GM10248 (cell line): ENCODE measurements at places on chromosomes 1 and 21.
A peak's percentile ranks its signal among the peaks of the same experiment; 100 is the strongest.

DNA sequence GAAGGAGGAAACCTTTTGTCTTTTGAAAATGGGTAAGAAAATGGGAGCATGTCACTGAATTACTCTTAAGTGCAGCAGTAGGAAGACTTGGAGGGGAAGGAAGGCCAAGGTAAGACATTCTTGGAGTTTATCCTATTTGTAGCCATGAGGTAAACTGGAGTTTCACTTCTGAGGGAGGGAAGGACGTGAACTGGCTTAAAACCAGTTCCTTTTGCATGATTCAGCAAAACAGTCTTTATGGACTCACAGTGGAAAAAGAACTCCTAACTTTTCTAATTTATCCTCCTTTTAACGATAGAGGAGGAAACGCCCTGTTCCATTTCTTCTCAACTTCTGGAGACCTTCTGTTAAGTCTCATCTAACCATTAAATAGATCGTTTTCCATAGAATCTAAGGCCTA is 2.5 kb downstream of the PRDX6 start:
- no peak for DNase-seq

DNA sequence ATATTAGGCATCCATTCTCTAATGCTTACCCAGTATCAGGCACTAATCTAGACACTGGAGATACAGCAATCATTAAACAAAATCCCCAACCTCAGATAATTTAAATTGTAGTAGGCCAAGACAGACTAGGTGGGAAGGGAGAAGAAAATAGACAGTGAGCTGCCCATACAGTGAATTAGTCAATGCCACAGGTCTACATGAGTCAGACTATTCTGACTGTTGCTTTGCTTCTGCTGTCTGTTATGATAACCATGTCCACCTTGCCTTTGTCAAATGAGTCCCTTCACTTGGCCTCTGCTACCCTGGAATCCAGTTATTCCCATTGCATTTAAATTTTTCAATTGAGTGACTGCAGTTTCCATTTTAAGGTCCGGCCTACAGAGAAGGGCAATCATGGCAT is 59.5 kb downstream of the PIK3R3 start:
- no peak for DNase-seq

GRCh38 chr1:6512908-6513280 is 21.4 kb upstream of the PLEKHG5 start:
- DNase-seq = no peak

DNA sequence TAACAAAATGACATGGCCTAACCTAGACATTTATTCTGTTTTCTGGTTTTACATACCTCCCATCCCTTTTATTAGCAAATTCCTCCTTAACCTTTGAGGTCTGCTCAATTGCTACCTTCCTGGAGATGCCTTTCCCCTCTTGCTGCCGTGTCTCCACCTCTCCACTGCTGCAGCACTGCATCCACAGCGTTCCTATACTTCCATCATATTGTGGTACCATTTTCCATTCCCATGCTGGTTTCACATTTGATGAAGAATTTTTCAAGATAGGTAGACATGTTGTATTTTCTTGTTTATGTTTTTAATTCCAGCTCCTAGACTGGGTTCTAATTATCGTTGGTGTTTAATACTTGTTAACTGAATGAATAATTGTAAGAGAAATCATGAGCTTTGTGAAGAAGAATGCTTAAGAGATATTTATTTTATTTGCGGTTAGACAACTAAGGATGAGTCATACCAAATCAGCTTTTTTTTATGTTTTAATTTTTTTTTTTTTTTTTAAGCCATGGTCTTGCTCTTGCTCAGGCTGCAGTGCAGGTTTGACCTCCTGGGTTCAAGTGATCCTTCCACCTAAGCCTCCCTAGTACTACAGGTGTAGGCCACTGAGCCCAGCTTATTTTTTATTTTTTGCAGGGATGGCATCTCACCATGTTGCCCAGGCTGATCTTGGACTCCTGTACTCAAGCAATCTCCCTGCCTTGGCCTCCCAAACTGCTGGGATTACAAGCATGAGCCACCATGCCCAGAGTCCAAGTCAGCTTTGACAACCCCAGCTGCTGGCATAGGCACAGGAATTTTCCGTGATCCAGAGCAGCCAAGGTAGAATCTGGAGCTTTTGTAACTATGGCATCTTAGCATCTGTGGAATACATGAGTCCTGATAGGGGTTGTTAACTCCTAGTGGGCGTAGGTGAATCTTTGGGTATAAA is 44.0 kb downstream of the ATP6V1G3 start:
- DNase-seq = no peak

DNA sequence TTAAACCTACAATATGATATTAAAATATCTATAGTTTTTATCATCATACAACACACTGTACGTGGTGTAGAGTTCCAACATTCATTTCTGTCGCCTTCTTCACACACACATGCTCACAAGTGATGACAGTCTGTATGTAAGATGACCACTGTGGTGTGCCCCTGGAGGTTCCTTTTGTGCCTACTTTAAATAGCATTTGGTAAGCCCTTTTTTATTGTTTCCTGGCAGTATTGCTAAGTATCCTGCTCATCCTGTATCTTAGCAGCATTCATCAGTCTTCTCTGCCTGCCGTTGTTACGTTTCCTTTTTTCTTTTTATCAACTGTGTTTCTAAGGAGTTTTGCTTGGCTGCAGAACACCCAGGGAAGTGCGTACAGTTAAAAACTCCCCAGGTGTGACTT is 231.4 kb downstream of the CHRM3 start:
- DNase-seq = no peak

DNA sequence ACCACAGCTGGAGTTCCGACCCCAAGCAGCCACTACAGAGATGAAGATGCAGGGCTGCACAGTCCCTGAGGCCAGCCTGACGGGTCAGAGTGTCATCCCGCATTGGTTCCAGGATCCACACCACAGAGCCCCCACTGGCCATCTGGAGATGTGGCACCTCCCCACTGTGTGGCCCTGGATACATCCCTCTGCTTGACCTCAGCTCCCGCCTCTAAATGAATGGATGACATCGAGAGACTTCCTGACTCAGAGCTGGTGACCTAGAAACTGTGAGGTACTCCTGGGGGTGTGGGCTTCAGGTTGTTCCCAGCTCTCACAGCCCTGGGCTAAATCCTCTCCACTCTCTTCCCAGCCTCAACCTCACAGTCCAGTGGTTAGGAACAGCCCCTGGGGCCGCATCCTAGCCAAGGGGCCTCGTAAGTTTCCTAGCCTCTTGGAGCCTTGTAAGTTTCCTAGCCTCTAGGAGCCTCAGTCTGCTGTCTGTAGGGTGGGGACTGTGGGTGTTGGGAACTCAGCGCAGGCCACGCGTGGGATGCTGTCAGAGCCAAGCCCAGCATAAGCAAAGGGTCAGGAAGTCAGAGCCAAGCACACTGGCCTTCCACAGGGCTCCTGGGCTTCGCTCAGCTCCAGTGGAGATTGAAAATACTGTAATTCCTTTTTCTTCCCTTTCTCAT is 87.5 kb upstream of the RUNX3 start:
- DNase-seq = no peak

GRCh38 chr1:11053758-11054137 is 6.1 kb downstream of the SRM start:
- DNase-seq = no peak

- no peak for DNase-seq
These were observed 478 bp downstream of the MAD2L2 start for GRCh38 chr1:11680270-11681070.

GRCh38 chr1:237444120-237444790 is 402.3 kb downstream of the RYR2 start:
- DNase-seq = no peak

DNA sequence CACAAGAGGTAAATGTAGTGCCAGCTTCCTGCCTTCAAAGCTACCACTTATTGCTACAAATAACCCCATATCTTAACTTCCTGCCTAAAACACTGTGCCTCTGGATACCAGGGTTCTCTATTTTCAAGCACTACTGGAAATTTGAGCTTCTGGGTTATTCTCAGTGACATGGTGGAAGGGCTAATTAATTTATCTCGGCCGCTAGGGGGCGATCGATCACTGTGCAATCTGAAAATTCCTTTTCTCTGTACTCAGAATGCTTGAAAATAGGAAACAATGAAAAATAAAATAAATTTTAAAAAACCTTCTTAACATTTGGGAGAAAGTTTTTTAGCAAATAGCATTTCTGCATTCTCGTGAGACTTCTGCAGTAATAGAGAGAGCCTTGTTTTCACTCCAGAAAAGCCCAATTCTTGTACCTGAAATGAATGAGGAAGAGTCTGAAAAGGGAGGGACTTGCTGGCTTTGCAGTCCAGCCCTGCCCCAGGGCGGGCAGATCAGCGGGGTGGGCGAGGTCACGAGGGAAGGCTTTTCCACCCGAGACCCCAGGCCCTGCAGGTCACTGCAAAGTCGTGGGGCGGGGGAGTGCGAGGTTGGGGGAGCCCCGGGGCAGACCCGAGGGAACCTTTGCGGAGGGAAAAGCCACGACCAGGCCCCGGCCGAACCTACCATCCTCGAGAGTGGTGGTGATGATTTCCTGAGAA is 276.7 kb downstream of the PCP4 start:
- DNase-seq = peak; percentile 27

- DNase-seq = no peak
These were observed 41.9 kb downstream of the MPZL1 start for GRCh38 chr1:167763525-167764220.

DNA sequence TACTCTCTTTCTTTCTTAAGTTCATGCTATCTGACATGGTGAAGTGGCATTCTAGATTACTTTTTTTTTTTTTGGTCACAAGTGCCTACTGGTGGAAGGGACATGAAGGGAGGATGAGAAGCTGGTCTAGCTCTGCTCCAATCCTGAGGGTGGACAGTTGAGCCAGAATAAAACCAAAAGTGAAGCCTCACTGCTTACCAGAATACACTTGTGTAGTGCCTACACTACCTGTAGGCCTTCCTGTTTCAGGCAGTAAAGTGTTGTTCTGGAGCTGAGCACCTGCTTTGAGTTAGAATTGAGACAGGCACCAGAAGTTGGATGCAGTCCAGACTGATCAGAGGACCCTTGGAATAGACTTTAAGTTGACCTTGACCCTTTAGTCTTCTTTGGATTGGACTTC is 40.4 kb upstream of the APOBEC4 start:
- DNase-seq = peak; percentile 38

DNA sequence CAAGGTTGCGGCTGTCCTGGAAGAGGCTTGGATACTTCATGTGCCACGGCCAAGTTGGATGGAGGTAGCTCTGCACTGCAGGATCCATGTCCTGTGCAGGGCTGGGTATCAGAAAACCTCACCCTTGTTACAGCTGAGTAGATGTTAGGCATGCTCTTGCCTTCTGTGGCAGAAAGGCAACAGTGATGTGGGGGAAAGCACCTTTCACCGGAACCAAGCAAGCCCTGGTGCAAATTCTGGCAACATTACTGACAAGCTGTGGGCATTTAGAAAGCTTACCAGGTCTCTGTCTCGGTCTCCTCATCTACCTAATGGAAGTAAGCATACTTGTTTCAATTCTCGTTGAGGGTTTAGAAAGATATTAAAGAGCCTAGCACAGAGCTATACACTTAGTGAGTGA is 14.5 kb upstream of the CDCA8 start:
- DNase-seq = no peak

DNA sequence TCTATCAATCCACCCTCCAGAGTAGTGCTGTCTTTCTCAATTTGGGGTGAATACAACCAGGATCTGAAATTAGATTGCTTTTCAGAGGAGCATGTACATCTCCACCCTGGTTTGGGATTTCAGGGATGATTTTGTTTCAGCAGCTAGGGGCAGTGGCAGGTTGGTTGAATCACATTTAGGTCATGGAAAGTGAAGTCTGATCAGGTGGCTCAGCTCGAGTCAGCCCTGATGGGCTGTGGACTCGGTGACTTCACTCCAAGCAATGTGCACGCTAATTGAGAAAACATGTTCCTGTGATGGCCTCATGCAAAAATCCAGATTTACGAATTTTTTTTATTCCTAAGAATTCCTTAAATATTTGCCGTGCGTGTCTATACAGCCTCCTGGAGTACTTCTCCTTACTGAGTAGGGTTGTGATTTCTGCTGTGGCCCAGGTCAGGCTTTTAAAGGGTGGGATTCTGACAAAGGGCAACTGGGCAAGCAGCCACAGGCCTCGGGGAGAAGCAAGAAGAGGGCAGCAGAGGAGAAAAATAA is 7.5 kb downstream of the NGF start:
- DNase-seq = no peak

DNA sequence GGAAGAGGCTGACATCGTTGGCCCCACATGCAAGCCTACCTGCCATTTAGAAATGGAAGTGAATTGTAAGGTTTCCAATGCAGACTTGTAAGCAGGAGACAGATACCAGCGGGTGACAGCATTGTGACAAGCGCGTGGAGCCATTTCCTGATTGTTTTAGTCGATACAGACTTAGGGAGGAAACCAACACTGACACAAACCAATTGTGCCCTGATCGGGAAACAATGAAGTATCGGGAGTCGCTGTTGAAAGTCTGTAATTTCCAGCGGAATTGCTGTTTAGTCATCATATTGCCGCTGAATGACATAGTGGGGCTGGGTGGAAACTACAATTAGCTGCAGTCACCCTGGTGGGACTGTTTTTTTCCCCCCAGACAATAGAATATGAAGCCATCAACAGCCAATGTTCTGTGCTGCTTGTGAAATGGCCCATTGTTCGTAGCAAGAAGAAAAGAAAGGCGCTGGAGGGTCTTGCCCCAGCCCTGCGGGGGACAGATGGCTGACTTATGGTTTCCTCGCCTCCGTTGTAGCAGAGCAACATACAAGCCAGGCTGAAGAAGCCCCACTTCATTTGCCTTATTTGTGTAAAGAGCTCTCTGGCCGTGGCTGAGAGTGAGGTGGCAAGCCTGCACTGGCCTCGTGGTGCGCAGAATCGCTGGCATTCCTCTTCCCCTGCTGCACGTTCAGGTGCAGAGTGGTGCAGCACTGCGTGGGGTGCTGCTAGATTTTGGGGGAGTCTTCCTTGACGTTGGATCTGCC is 462.7 kb downstream of the CAMTA1 start:
- DNase-seq = no peak

DNA sequence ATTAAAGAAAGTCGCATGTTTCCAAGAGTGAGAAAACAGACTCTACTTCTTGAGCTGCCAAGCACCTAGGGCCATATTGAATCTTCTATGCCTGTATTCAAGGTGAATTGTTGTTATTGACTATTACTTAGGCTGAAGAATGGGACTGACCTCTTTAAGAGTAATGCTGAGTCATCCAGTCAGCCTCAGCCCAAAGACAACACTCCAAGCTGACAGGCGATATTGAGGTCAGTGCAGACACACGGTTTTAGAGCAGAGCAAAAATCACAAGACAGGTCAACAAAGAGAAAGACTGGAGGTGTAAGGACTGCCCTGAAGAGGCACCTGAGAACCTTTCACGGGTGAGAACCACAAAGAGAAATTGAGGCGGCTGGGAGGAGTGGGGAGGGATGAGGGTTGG is 146.9 kb downstream of the MIS18A start:
- no peak for DNase-seq

- DNase-seq = no peak
These were observed 34.7 kb upstream of the EXOSC10 start for GRCh38 chr1:11134251-11134897.

DNA sequence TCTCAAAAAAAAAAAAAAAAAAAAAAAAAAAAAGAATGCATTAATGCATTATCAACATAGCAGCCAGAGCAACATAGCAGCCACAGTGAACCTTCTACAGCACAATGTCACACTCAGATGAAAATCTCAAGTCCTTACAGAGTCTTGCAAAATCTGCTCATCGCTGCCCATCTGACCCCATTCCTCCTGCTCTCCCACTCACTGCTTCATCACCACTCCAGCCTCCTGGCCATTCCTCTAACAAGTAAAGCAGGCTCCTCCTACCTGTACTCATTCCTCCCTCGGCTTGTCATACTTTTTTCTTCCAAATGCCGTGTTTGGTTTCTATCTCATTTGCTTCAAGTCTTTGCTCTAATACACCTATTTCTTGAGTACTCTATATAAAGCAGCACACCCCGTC is 29.5 kb downstream of the BRINP2 start:
- no peak for DNase-seq
